Pancreas (tissue), 10 donors: ENCODE measurements at places on chromosomes 1 and 21. TPM values are rescaled to one million over a fixed set of nuclear protein-coding genes. Genes with fewer than 3 reads are reported as not detected.
A peak's percentile ranks its signal among the peaks of the same experiment; 100 is the strongest.

Gene CD5L
- 0.17 TPM for total RNA-seq

- peaks cover 4% of the 10 kb centered on the region for H3K4me1 ChIP-seq
- peak overlapping the region; percentile 92 for H3K4me3 ChIP-seq
- peak overlapping the region; percentile 92 for H3K27ac ChIP-seq
- no peaks in the 10 kb centered on the region for H3K27me3 ChIP-seq
These were observed 772 bp downstream of the UCK2 start for GRCh38 chr1:165828103-165828668.

DNA sequence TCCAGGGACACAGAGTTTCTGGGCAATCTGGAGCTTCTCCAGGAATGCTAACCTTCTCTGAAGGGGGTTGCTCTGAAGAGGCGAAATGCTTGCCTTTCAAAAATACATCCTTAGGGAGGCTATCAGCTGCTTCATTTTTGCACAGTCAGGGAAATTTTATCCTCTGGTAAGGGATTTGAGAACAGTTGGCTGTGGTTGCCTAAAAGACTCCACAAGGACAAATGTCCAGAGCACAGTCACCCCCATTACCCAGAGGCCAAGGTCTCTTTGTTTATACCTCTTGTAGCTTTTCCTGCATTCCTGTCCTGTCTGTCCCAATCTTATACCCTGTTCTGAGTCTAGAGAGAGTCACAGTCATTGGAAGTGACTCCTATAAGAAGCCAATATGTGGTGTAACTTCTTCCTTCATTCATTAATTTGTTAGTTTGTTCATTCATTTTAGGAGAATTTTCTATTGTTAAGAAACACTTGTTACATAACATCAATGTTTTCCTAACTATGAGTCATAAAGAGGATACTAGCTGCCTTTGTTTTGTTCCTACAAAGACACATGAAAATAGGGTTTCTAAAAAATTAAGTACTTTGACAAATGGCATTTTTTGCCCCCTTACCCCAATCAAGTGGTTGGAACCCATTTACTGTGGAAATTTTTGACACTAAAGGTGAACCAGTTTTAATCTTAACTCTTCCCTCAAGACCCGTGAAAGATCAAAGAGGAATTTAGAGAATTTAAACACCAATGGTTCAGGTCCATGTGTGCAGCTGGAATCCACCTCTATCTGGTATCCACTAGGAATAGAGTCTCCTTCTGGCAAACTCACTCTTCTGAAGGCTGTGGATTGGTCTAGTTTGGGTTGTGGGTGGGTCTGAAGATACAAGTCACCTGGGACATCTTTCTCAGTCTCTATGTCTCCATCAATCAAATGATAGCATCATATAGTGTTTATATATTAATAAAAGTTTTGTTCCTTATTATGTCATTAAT, 47.1 kb downstream of the GPR88 start:
- no peaks in the 10 kb centered on the region for H3K36me3 ChIP-seq
- no peaks in the 10 kb centered on the region for H3K4me1 ChIP-seq
- H3K4me3 ChIP-seq: no peak overlapping the region
- H3K27ac ChIP-seq: no peak overlapping the region

GRCh38 chr1:219573960-219574359, 38.9 kb downstream of the ZC3H11B start:
- H3K36me3 ChIP-seq: no peaks in the 10 kb centered on the region
- H3K4me3 ChIP-seq: no peak overlapping the region
- H3K27me3 ChIP-seq: no peaks in the 10 kb centered on the region
- no peak overlapping the region for H3K27ac ChIP-seq
- no peaks in the 10 kb centered on the region for H3K4me1 ChIP-seq
- no peak for DNase-seq

DNA sequence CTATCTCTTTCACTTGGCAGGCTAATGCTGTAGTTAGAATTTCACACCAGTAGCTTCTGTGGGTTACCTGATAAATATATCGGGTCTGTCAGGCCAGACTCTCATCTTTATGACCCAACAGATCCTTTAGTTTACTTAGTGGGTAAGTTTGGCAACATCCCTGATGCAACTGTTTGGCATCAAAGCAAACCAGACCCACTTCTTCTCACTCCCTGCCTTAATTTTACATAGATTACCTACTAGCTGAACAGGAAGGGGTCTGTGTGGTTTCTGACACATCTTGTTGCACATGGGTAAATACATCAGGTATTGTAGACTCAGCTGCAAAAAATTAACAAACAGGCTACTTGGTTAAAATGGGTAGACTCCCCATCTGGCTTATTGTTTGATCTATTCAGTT, 3.2 kb upstream of the GUK1 start:
- H3K4me3 ChIP-seq: no peak overlapping the region
- H3K27ac ChIP-seq: no peak overlapping the region
- no peaks in the 10 kb centered on the region for H3K36me3 ChIP-seq
- H3K4me1 ChIP-seq: peaks cover 3% of the 10 kb centered on the region
- DNase-seq: no peak

DNA sequence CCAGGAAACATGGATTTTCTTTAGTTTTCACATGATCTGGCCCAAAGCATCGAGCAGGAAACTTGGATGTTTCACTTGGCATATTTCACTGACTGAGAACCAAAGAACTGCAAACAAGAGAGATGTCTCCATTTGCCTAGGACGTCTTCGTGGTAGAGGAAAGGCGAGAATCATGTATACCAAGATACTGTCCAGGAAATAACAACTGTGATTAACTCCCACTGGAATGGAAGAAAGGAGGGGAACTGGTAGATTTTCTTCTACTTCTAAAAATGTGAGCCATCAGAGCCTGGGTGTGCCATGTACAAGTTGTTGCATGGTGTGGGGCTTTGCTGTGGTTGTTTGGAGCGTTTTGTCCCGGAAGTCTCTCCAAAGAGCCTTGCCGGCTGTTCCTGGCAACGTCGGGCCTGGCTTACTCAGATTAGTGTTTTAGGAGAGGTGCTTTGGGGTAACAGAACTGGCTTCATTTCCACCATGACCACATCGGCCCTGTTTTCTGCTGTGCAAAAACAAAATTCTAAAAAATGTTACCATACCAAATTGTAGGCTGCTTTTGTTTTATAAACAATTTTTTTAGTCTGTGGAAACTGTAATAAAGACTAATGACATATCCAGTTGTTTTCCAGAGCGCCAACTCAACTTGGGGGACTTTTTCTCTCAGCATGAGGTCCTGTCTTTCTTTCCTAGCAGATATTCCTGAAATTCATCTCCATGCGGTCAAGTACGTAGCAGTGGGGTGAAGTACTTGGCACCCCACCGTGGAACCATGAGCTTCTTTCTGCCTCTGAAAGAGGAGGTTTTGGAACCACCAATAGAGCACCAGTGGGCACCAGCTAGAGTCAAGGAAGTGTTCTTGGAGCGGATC, 118.3 kb downstream of the TM2D1 start:
- no peak for DNase-seq
- no peaks in the 10 kb centered on the region for H3K36me3 ChIP-seq
- H3K4me1 ChIP-seq: no peaks in the 10 kb centered on the region
- H3K27me3 ChIP-seq: no peaks in the 10 kb centered on the region

GRCh38 chr1:208500375-208500774, 256.2 kb upstream of the PLXNA2 start:
- H3K4me1 ChIP-seq: no peaks in the 10 kb centered on the region
- H3K36me3 ChIP-seq: no peaks in the 10 kb centered on the region
- no peak for DNase-seq
- no peaks in the 10 kb centered on the region for H3K27me3 ChIP-seq
